ENCODE measurements at places on chromosomes 5 and 9.

DNA sequence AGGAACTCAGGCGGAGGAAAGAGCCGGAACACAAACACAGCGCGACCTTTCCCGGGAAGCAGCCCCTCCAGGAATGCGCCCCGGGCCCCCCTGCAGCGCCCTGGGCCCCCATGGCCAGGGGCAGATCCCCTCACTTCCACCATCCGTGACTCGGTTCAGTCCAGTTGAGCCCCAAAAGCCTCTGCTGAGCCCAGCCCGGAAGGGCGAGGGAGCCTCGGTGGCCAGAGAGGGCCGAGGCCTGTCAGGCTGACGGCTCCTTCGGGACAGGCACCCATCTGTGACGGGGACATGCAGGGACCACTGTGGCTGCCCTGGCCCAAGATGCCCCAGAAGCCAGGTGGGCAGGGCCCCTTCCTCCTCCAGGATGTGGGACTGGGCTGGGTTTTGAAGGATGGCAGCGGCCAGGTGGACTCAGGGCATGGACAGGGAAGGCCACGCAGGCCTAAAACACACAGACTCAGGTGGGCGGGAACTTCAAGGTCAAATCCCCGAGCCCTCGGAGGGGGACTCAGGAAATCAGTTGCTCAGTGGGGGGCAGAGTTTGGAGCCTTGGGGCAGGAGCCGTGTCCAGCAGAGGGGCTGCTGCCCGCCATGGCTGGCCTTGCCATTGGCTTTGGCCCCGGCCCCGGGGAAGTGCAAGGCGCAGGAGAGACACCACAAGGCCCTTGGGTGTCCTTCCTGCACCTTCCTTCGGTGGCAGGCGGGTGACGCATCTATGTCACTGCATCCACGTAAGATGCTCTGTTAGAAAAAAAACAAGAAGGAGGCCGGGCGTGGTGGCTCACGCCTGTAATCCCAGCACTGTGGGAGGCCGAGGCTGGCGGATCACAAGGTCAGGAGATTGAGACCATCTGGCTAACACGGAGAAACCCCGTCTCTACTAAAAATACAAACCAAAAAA, 29.7 kb upstream of the ABO start:
- DNase-seq: no peak

DNA sequence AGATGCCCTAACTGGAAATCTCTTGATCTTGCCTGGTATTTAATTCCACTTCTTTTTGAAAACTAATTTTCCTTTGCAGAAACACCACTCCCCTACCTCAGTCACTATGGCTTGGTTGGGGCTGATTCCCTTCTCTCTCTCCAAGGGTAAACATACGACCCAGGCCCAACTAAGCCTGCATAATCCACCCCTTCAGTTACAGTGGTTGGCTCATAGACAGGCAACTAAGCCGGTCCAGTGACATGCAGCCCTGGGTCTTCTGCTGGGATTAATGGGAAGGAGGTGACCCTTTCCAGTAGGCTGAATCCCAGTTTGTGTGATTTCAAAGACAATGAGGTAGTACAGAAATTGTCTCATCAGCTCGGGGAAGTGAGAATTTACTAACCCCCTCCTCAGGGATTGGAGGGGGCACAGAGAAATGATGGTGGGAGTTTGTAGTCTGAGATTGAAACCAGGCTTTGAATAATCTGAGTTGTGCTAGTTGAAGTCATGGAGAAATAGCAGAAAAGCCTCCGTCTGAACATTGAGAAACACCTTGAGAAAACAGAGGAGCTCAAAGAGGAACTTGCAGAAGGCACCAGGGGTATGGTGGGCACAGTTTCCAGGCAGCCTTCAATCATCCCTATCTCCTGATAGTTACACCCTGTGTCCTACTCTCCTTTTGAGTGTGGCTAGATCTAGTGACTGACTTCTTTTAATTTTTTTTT, 148.9 kb downstream of the GCNT1 start:
- no peak for DNase-seq

DNA sequence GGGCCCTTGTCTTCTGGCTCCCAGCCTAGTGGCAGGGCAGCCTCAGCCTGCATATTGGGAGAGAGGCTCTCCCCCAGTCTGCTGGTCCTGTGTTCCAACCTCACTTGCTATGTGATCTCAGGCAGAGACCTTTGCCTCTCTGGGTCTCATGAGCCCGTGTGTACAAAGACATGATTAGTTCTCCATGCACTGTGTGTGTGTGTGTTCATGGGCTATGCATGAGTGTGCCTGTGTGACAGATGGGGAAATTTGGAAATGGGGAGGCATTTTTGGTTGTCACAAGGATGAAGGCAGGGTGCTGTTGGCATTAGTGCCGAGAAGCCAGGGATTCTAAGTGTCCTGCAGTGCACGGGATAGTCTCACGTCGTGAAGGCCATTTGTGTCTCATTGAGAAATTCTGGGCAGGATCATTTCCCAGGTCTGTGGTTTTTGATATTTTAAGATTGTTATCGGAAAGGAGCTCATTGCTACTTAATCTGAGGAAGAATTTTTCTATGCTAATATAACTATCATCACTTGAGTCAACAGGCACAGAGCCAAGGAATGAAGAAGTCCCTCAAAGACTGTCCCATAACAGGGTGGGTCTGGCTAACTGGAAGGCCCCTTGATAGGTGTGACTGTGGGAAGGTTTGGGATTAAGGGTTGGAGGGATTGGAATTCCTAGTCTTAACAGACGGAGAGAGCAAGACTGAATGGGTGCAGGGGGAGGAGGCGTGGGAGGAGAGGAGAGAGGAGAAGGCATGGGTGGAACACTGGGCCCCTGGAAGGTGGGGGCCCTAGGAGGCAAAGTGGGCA, 168.5 kb downstream of the RGS3 start:
- no peak for DNase-seq

DNA sequence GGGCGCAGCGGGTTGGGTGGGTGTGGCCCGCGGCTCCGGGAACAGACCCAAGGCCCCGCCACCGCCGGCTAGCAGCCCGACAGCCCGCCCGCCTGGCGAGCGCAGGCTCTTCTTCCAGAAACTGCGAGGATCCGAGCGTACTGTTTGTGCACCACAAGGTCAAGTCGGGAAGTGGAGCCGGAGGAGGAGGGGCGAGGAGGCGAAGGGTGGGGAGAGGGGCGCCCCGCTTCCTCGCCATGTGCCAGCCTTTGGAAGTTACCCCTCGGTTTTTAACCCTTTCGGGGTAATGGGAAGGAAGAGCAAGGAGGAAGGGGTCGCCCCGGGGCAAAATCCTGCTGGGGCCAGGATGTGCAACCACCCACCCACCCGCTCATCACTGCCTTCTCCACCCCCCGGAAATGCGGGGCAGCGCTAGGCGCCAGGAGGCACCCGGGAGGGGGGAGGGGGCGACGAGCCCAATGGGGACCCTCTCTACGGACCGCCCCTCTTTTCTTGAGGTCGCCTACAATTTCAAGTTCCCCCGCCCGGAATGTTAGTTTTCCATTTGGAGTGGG, 1.1 kb upstream of the JADE2 start:
- DNase-seq: peak; percentile 64

DNA sequence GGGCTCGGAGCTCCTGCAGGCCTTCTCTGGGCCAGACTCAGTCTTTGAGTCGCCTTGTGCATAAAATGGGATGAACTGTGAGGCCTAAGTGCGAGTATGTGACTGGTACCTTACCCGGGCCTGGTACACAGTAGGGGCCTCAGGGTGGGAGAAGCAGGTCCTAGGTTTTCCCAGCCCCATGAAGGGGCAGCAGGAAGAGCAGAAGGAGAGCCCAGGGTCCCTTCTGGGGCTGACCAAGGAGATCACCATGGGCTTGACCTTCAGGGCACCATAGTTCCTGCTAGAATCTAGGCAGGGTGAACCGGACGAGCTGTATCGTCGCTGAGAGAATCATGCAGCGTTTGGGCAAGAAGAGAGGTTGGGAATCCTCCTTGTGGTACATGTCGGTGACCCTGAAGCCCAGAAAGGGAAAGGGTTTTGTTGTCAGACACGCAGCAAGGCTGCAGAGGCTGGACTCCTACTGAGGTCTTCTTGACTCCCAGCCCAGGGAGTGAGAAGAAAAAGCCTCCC, 373 bp upstream of the PHYKPL start:
- DNase-seq: no peak

DNA sequence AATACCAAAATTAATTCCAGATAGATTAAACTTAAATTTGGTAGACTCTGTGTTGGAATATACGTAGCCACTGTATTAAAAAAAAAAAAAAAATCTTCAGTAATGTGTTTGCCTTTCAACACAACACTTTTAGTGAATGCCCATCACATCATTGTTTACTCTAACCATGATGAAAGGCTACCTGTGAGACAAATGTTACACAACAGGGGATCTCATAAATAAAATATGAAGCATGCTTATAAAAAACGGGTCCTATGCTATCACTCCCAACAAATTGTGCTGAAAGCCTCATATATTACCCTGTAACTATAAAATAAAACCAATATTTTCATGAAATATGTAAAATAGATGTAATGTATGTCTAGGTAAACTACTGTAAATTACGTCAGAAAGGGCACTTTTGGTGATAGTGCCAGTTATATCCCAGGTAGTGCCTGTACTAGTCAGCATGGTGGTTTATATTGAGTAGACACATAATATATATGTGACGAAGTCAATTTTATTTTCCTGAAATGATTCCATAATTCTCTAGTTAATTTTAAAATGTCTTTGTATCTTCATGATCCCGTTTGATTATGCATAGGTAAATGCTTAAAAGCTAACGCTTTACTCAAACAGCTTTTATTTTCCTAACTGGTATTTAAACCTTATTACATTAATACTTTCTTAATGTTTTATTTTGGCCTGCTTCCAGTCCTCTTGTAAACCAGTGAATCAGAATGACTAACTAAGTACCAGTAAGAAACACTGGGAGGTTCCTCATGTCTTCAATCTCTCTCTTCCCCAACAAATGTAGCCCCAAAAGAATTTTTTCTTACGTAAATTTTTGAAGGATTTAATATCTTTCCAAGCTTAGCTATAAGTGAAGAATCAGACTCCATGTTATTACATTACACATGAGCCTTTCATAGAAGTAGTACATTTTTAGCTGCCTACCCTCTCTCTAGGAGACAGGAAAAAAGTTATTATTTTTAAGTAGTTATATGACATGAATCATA, 420.3 kb downstream of the GABRG2 start:
- DNase-seq: no peak

- no peak for DNase-seq
These were observed 159.4 kb downstream of the GNAQ start for GRCh38 chr9:77872177-77872576.

DNA sequence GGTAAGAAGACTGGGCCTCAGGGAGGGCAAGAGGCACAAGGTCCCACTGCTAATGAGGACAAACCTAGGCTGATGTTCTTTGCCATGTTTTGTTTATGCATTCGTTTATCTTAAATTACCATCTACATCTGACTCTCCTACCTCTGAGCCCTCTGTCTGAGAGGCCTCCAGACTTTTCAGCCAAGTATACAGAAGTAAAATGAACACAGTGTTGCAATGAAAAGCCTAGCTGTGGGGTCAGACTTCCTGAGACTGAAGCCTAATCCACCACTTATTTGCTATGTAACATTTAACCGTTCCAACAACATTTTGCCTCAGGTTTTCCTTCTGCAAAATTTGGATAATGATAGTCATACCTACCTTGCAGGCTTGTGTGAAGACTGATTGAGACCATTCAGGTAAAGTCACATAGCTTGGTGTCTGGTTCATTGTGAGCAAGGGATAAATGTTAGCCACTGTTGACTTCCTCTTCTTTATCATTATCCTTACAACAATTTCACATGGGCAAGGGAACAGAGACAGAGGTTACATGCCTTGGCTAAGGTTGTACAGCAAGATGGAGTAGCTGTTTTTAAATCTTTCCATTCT, 374.9 kb upstream of the CLINT1 start:
- DNase-seq: no peak

DNA sequence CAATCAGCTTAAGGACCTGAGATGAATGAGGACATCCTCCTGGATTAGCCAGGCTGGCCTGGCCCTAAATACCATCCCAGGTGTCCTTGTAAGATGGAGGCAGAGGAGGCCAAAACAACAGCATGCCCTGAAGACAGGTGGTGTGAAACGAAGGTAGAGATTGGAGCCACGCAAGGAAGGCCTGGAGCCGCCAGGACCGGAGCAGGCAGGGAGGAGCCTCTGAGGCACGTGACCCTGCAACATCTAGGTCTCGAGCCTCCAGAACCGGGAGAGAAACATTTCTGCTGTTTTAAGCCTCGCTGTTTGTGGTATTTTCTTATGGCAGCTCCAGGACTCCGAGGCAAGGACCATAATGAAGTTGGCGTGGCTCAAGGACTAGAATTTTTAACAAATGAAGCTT, 9.7 kb upstream of the COL5A1 start:
- no peak for DNase-seq

DNA sequence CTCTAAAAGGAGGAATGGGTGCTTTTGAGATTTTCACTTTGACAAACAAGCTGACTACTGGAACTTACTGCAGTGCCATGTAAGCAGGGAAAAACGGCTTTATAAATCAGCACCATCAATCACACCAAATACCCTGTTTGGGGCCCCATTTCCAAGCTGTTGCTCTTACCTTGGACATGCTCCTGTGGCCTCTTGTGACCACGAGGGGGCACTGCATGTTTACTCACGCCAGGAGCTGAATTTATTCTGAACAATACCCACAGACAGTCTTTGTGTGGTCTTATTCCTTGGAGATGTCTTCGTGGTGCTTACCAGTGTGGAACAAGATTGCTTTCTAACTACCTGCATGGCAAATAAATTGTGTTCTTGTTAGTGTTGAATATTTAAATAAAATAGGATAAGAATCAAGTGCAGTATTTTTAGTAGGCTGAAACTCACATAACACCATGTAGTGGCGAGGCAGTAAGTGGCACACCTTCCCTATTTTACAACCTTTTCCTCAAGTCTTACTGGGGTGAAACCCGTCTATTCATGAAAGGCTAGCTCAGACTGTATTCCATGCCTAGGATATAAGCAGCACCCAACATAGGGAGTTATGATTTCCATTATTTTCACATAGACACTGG, 155.5 kb upstream of the NMUR2 start:
- peak; percentile 48 for DNase-seq

GRCh38 chr5:19853616-19854240, 134.3 kb downstream of the CDH18 start:
- DNase-seq: no peak
